ENCODE measurements at places on chromosomes 5 and 9. TPM values are rescaled to one million over a fixed set of nuclear protein-coding genes. Genes with fewer than 3 reads are reported as not detected.
A peak's percentile ranks its signal among the peaks of the same experiment; 100 is the strongest.

DNA sequence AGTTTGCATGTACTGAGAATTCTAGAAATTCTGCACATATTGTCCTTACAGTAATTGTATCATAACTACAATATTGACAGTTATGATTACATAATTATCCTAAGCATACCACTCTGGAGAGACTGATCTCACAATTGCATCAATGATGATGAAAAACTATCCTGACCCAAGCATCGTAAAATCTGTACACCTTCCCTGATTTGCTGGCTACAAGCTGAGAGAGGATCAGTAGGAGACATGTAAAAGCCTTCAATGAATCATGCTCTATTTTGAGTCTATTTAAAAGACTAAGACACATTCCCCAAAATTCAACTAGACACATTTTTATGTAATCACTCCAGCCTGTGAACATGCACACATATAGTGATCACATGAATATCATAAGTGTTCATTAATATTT, 1833.8 kb downstream of the EFNA5 start:
- ATAC-seq: peak; percentile 27

DNA sequence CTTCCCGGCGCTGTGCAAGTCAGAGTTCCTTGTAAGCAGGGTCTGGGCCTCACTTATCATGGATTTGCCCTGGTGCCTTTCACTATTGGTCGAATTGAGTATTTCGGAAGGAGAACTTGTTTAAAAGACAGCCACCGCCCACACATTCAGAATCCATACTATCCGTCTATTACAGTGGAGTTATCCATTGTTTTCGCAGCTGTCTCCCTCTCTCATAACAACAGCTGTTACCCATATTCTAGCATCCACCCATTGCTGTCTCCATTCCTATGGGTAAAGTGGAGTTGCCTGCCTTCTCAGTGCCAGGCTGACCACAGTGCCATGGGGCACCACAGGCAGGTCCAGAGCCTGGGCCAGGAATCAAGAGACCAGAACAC, 20.2 kb downstream of the FAXDC2 start:
- ATAC-seq: no peak

DNA sequence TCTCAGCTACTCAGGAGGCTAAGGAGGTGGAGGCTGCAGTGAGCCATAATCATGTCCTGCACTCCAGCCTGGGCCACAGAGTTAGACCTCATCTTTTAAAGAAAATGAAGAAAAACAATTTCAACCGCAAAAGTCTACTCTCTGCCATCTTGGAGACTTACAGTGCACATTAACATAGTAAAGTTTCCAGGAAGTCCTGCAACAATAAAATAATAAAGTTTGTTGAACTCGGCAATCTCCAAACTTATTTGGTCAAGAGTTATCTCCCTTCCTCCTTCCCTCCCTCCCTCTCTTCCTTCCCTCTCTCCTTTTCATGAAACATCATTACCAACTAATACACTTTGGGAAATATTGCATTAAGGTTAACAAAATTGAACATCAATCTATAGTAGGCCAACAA, 94.1 kb upstream of the JAK2 start:
- no peak for ATAC-seq

The TSLP gene
- total RNA-seq: 1.9 TPM

DNA sequence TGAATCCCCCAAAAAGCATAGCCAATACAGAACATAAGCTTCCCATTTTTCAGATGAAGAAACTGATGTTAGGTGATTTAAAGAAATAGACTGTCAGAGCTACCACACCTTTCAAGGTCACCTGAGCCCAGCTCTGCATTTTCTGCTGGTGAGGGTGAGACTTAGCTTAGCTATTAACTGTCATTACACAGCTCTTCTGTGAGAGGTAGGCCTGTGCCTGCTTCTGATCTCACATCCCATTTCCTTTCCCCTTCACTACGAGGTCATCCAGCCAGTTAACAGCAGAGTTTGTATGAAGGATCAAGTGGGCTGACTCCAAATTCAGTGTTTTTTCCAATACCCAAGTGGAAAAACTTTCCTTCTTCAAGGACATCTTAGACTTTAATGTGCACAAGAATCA, 528.6 kb upstream of the CLINT1 start:
- ATAC-seq: no peak

The RLN1 gene
- total RNA-seq: not detected

DNA sequence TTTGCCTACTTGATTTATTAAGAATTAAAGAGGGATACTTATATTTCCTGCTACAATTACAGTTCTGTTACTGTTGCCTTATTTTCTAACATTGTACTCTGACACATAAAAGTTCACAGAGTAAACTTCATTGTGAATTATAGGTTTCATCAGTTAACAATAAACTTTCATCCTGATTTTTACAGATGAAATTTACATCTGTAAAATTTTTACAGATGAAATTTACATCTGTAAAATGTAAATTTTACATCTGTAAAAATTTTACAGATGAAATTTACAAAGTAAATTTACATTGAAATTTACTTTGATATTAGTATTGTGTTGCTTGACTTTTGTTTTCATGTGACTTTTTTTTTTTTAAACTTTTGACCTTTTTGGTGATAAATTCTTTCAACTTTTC, 9.3 kb downstream of the ZBTB43 start:
- no peak for ATAC-seq

- no peak for ATAC-seq
Measured at GRCh38 chr9:114028646-114029045, 49.5 kb downstream of the AMBP start.

DNA sequence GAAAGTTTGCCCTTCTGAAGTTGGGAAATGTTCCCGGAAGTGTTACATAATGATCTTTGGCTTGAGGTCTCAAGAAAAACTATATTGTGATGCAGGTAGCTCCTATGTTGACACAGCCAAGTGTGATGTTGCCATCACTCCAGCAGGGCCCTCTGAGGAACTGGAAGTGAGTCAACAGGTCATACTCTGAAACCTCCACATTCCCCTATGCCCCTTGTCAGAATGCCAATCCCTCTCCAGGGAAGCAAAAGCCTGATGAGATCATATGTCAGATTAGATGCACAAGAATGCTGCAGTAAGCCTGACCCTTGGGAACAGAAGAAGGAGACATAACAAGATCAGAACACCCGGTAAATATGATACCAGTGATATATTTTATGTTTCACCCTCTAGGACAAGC, 66.8 kb upstream of the ITGA2 start:
- peak; percentile 59 for ATAC-seq

- no peak for ATAC-seq
Measured at GRCh38 chr5:6636293-6636692, 3.1 kb downstream of the SRD5A1 start.

The PRDM9 gene
- total RNA-seq: not detected
